Right atrium auricular region (tissue), 2 donors: ENCODE measurements at places on chromosomes 4 and X. TPM values are rescaled to one million over a fixed set of nuclear protein-coding genes. Genes with fewer than 3 reads are reported as not detected.

DNA sequence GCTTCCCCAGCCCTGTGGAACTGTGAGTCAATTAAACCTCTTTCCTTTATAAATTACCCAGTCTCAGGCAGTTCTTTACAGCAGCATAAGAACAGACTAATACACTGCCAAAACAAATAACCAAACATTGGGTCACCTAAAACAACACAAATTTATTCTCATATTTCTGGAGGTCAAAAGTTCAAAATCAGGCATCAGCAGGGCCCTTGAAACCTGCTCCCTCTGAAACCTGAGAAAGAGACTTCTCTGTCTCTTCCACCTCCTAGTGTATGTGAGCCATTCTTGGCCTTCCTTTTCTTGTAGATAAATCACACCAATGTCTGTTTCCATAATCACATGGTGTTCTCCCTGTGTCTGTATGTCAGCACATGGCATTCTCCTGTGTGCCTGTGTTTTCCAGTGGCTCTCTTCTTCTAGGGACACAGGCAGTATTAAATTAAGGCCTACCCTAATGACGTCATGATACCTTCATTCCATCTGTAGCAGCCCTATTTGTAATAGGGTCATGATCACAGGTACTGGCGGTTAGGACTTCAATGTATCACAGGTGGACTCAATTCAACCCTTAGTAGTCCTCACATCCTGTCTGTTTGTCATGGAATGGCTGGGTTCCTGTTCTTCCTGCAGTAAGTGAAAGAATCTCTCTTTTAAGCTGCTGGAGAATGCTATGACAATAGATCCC is 147.3 kb upstream of the CLNK start:
- DNase-seq, result no peak

Gene STARD8
- 8.3 TPM for total RNA-seq

Gene SHISA3
- total RNA-seq, result 15.5 TPM

- DNase-seq, result no peak
These were observed 188.3 kb downstream of the SH3BGRL start for GRCh38 chrX:81390237-81390636.

Gene IL15
- 2.0 TPM for total RNA-seq

DNA sequence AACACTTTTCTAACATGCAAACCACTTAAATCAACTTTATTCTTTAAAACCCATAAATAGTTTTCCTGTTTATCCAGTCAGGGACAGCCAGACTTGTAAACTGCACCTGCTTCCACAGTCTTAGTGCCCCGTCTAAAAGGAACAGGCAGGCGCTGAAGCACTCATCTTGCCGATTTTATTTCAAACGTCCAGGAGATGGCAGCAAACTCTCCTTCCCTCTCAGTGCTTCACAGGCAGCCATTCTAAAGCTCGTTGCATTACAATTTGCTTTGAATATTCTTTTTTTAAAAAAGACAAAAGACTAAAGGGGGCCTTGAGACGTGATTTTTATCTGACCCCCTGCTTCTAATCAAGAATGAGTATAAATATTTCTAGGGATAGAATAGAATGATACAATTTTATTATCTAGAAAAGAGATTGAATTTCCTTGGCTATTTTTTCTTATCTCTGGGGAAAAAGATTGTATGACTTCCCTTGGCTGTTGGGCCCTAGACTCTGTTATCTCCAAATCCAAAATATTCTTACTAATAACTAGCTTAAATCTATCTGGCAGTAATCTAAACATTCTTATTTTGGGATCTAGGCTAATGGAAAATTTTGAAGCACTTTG is 93.6 kb upstream of the MYOZ2 start:
- peak; percentile 62 for DNase-seq

- no peak for DNase-seq
These were observed 203.0 kb downstream of the MAML3 start for GRCh38 chr4:139951021-139951420.
